ENCODE measurements at places on chromosomes 1 and 21.

GRCh38 chr1:80910426-80910825, 890.3 kb upstream of the ADGRL2 start:
- no peak for DNase-seq

DNA sequence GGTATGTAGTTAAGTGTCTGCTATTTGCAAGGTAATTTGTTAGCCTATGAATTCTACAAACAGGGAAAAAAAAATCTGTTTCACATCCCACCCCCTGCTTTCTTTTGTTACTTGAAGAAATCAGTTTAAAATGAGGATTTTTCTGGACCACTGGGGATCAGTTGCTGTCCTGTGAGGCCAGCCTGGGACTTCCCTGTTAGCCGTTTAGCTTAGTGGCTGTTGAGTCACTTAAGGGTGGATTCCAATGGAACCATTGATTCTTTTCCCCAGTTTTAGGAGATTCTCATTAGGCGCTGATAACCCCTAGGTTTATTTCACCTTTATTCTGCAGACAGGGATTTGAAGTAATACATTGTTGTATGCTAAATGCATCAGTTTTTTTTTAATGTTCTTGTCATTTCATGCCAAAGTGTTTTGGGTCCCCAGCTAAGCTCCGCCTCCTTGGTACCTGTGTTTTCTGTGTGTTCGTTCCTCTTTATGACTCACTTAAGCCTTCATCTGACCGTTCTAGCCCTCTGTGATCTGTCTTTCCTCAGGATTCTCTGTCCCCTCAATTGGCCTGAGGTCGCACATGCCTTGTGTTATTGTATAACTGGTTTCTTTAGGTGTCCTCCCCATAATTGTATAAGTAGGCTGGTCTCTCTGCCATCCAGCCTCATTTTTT, 59.3 kb downstream of the NOS1AP start:
- peak; percentile 39 for DNase-seq

DNA sequence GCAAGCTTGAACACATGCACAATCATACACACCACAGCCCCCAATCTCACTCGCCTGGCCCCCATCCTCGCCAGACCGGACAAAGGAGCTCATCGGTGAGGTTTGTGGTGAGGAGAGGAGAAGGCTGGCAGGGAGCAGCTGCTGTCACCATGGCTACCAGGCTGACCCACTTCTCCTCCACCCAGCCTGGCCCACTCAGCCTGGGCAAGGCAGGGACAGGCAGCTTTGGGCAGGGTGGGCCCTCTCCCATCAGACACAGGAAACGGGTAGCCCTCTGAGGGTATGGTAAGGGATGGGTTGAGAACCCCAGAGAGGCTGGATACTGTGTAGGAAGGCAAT, 15.9 kb downstream of the RIMS3 start:
- DNase-seq: no peak

GRCh38 chr1:151802372-151802771, 2.8 kb downstream of the LINGO4 start:
- no peak for DNase-seq

DNA sequence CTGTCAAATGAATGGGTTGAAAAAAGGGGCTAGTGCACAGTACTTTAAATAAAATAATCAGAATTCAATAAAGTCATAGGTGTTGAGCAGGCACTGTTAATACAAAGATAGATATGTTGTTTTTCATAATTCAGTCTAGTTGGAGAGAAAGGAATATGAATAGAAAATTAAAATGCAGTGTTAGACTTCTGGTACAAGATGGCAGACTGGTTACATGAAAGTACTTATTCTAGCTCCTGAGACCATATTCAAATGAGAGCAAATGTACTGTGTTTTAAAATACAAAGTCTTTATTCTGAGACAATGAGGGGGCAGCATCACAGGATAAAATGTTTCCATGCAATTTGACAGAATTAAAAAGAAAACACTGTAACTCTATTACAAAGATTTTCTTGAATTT, 542.1 kb downstream of the COL11A1 start:
- DNase-seq: no peak

GRCh38 chr1:34736692-34737091, 18.2 kb upstream of the GJB5 start:
- no peak for DNase-seq

DNA sequence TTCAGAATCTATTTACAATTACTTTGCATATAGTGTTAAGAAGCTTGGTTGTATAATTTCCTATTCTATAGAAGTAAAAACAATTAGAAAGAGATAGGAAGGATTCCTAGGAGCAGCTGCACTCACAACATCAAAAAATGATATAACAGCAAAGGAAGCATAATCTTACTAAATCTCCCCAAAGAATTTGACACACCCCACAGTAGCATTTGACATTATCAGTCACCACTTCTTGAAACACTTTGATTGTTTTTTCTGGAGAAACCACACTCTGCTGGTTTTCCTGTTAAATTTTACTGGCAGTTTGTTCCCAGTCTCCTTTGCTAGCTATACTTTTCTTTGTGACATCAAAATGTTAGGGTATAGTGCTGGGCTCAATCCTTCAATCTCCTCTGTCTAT, 100.8 kb upstream of the KIAA1614 start:
- no peak for DNase-seq

DNA sequence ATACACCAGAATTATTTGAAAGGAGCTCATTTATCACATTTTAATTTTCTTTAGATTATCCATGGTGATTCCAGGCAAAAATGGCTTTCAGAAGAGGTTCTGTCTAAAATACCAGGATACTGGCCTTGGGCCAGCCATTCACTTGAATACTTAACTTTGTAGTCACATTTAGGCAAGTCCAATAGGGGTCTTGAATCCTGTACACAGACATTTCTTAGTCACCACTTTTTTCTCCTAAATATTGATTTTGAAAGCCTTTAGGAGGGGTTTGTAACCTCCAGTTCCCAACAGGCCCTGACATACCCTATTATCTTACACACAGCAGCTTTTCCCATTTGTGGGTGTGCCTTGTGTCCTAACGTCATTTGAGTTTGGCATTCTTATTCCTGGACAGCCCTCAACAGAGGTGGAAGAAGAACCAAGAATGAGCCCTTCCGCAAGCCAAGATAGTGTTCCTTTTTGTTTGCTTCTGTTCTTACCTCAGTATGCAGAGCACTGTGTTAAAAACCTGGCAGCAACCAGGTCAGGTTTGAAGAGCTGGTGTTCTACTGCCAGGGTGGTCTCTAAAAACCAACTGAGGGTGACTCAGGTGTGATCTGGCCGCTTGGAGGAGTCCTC, 19.5 kb downstream of the MAP3K7CL start:
- DNase-seq: no peak

GRCh38 chr1:170790175-170790574, 126.2 kb downstream of the PRRX1 start:
- no peak for DNase-seq

DNA sequence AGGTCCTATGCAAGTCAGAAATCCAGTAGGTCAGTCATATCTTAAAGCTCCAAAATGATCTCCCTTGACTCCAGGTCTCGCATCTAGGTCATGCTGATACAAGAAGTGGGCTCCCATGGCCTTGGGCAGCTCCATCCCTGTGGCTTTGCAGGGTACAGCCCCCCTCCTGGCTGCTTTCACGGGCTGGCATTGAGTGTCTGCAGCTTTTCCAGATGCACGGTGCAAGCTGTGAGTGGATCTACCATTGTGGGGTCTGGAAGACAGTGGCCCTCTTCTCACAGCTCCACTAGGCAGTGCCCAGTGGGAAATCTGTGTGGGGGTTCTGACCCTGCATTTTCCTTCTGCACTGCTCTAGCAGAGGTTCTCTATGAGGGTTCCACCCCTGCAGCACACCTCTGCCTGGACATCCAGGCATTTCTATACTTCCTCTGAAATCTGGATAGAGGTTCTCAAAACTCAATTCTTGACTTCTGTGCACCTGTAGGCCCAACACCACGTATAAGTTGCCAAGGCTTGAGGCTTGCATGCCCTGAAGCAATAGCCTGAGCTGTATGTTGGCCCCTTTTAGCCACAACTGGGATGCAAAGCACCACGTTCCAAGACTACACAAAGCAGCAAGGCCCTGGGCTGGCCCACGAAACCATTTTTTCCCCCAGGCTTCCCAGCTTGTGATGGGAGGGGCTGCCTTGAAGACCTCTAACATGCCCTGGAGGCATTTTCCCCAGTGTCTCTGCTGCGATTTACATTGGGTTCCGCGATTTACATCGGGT, 472.7 kb downstream of the NPHP4 start:
- DNase-seq: no peak

DNA sequence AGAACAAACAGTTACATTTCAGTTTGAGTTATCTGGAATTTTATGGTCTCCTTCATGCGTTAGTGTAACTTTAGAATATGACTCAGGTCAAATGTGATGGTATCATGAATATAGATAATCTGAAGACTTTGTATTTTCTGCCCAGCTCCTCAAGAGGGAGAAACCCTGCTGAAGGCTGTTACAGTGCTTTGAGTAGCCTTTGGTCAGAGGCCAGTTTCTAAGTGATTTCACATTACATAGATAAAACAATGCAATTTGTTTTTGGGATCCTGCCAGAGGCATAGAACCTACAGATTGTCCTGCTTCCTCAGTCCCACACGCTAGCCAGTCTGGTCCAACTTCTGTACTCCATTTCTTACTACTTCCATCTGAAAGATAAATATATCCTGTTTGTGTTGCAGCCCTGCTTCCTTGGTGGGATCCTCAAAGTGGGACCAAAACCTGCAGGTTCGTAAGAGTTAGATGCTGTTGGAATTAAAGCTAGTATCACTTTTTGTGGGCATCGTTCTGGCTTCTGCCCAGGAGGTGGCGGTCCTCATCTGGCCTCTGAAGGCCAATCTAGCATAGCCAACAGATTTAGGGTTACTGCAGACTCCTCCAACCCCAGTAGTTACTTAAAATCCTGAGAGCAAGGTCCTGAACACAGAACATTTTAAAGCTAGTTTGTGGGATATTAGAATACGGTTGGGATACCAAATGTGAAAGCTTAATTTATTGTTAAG, 645.8 kb upstream of the USP24 start:
- DNase-seq: no peak

DNA sequence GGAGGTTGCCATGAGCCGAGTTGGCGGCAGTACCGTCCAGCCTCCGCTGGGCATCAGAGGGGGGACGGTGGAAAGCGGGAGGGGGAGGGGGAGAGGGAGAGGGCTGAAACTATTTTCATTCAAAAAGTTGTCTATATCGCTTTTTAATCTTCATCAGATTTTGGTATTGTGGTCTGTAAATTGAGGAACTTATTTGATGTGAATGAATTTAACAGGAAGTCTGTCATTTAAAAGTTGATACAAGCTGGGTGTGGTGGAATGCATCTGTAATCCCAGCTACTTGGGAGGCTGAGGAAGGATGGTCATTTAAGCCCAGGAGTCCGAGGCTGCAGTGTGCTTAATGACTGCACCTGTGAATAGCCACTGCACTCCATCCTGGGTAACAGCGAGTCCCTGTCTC, 3.0 kb upstream of the EPHX4 start:
- no peak for DNase-seq

DNA sequence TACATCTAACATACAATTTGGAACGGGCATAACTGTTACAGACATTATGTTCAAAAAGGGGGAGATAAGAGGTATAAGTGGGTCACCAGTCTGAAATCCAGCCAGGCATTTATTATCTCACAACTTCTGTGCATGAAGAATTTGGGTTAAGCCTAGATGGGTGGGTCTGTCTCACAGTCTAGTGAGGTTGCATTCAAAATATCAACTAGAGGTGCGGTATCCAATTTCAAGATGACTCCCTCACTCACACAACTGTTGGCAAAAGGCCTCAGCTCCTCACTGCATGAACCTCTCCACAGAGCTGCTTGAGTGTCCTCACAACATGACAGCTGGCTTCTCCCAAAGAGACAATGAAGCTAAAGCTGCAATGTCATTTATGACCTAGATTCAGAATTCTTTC, 4.7 kb downstream of the AUNIP start:
- DNase-seq: no peak

DNA sequence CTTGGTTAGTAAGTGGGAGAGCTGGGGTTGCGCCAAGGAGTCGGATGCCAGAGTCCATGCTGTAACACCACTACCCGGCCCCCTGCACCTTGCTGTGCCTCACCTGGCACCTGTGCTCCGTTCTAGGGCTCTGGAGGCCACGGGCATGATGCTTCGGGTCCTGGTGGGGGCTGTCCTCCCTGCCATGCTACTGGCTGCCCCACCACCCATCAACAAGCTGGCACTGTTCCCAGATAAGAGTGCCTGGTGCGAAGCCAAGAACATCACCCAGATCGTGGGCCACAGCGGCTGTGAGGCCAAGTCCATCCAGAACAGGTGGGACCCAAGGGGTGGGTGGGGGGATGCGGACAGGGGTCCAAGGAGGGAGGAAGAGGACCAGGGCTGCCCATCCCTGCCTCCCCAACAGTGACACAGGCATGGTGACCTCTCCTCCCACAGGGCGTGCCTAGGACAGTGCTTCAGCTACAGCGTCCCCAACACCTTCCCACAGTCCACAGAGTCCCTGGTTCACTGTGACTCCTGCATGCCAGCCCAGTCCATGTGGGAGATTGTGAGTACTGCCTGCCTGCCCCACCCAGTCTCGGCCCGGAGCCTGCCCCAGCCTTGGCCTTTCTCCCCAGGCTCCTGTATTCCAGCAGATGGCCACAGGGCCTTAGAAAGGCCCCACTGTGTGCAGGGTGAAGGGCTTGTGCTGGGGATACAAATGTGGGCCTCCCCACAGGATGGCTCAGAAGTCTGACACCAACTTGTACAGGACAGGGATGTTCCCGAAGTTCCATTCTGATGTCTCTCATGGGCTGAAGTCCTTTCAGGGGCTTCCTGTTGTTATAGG, 9.6 kb upstream of the HTR6 start:
- DNase-seq: no peak

- no peak for DNase-seq
Observed at GRCh38 chr21:36478207-36478701, 1.7 kb downstream of the CLDN14 start.

GRCh38 chr1:106225403-106225802, 831.1 kb upstream of the PRMT6 start:
- DNase-seq: no peak

DNA sequence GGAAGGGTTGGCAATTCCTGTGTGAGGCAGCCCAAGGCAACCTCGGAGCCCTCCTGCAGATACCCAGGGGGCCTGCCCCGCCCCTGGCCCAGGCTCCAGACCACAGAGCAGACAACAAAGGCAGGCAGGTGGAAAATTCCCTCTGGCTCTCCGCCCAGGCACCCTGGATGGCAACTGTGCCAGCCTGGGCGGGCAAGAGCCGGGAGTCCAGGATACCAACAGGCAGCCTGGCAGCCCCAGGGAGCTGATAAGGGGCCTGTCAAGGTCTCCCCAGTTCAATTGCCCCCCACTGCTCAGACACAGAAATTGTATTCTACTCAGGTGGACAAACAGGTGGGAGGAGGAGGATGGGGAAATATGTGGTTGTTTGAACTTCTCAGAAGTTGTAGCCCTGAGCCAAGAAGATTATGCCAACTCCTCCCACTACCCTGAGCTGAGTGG, 15.4 kb upstream of the GPR37L1 start:
- DNase-seq: no peak

- no peak for DNase-seq
Observed at GRCh38 chr1:14997646-14998276, 155.8 kb upstream of the TMEM51 start.

DNA sequence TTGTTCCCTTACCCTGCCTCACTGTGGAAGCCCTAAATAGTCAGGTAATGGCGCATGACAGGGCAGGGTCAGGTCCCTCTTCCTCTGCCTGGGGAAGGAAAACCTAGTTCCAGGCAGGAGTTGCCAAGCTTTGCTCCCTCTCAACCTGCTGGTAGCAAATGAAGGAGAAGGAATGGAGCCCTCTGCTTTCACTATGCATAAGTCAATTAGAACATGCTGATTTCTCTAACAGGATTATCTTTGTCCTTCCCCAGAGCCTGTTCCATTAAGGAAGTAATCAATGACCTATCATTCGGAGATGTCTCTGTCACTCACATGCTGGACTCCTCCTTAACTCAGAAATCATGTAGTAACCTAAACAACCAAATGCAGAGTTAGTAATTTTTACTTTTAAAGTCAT, 161.8 kb upstream of the NFIA start:
- DNase-seq: no peak

- no peak for DNase-seq
Observed at GRCh38 chr1:201356701-201357100, 20.8 kb downstream of the TNNT2 start.
